ENCODE measurements at places on chromosomes 16 and 17.

DNA sequence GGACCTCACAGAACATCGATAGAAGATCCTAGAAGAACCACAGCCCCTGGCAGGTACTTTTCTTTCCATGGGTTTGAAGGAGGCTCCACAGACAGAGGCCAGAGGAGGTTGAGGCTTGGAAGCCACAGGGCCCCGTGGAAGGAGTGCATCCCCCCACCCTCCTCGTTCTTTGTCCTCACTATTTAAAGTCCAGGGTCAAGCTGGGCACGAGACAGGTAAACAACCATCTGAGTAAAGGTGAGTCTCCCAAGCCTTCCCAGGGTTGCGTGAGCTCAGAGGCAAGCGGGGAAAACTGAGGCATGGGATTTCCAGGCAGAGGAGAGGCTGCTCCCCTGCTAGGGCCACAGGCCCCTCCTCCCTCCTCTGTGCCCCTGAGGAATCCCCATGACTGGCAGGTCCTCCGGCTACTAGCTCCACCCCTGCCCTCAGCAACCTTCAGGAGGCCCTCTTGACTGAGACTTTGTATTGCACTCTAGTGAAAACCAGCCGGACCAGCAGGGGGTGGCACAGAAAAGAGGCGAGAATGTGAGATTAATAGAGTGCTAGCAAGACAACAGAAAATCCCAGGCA, 927 bp upstream of the SULT1A2 start:
- no peak for DNase-seq

DNA sequence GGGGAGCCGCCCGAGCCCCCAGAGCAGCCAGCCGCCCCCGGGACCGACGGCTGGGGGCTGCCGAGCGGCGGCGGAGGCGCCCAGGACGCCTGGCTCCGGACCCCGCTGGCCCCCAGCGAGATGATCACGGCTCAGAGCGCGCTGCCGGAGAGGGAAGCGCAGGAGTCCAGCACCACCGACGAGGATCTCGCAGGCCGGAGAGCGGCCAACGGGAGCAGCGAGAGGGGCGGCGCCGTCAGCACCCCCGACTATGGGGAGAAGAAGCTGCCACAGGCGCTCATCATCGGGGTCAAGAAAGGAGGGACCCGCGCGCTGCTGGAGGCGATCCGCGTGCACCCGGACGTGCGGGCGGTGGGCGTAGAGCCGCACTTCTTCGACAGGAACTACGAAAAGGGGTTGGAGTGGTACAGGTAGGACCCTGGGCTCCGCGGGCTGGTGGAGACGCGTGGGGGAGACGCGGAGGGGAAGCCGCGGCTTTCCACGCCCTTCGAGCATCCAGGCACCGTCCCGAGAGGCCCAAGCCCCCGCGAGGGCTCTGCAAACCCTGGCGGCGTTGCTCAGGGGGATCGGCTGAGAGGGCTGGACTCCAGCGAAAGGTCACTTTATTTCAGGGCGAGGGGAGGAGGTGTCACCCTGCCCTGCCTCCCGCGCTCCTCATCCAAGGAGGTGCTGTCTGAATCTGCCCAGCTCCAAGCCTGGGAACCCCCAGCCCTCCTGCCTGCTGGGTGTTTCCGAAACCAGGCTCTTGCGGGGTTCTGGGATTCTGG, 1.2 kb downstream of the HS3ST4 start:
- no peak for DNase-seq

DNA sequence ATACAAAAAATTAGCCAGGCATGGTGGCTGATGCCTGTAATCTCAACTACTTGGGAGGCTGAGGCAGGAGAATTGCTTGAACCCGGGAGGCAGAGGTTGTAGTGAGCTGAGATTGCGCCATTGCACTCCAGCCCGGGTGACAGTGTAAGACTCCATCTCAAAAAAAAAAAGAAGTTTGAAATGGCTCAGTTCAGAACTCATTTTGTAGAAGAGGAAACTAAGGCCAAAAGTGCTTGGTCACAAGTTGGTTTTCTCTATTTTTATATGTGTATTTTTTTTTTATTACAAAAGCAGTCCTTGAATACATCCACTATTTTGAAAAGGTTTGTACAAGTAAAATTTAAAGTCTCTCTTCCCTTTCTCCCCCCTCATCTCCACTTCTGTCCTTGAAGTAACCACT, 5.5 kb downstream of the TAC4 start:
- no peak for DNase-seq

GRCh38 chr17:78645421-78646295, 68.5 kb upstream of the DNAH17 start:
- DNase-seq, result peak; percentile 20

- DNase-seq, result no peak
Measured at GRCh38 chr16:29760567-29761279, 14.9 kb upstream of the C16orf54 start.

- DNase-seq, result no peak
Measured at GRCh38 chr17:81890447-81891302, 711 bp downstream of the ALYREF start.

- DNase-seq, result no peak
Measured at GRCh38 chr16:47045459-47045858, 72.0 kb upstream of the DNAJA2 start.

DNA sequence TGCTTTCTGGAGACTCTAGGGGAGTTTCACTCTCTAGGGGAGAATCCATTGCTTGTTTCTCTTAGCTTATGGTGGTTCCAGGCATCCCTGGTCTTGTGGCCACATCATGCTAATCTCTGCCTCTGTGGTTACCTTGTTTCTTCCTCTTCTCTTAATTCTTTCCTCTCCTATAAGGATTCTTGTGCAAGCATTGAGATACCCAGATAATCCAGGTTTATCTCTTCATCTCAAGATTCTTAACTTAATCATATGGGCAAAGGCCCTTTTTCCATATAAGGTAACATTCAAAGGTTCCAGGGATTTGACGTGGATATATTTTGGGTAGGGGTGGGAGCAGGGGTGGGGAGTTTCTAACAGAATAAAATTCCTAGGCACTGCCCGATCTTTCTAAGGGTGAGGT, 32.6 kb downstream of the FAM20A start:
- no peak for DNase-seq

- DNase-seq, result peak; percentile 60
Measured at GRCh38 chr17:28575126-28575795, 1.4 kb downstream of the ALDOC start.

DNA sequence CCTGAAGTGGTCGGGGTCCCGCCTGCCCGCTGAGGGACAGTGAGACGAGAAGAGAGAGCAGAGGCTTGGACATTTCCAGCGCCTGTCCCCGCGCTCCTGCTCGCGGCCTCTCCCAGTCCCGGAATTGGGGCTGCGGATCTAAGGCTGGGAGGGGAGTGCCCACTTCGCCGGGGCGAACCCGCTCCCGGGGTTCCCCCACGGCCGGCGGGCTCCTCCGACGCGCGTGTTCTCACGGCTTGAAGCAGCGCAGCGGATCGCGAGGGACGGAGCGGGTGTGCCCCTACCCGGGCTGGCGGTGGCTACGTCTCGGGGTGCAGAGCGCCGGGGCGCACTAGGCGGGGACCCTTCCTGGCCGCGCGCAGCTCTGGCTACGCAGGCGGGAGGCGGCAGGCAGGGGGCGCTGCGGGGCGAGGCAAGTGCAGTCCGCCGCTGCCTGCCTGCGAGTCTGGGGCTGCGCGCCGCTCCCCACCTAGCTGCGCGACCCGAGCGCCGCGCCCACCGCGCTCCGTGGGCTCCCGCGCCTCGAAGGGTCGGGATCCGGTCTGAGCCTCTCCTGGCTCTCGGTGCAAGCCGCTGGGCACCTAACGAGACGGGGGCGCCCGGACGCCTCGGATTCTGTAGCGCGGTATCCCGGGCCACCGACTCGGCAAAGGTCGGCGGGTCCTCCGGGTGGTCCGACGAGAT, 1.2 kb downstream of the NGFR start:
- DNase-seq, result peak; percentile 57

GRCh38 chr16:64398793-64399192, 723.1 kb downstream of the CDH11 start:
- no peak for DNase-seq

GRCh38 chr17:82590881-82591539, 57.2 kb downstream of the WDR45B start:
- DNase-seq, result no peak

DNA sequence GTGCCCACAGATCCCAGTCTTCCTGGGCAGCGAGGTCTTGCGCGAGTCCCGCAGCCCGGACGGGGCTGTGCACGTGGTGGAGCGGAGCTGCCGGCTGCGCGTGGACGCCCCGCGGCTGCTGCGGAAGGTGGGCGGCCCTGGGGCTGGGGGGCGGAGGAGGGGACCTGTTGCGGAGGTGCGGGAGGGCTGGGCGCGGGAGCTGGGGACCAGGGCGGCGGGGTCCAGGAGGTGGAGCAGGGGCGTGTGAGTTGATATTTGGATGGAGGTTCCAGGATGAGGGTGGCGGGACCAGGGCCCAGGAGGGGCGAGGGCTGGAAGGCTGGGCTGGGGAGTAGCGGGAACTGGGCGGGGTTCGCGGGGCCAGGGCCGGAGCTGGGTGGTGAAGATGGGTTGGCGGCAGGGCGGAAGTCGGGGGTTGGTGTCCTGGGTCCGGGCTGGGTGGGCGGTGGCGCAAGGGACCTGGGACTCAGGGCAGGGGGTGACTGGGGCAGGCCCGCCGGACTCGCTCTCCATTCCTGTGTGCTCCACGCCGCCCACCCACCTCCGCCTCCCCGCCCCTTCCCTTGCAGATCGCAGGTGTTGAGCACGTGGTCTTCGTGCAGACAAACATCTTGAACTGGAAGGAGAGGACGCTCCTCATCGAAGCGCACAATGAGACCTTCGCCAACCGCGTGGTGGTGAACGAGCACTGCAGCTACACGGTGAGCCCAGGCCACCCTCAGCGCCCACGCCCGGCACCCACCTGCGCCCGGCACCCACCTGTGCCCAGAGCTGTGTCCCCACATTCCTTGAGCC, 29.6 kb downstream of the SEC14L5 start:
- DNase-seq, result no peak

DNA sequence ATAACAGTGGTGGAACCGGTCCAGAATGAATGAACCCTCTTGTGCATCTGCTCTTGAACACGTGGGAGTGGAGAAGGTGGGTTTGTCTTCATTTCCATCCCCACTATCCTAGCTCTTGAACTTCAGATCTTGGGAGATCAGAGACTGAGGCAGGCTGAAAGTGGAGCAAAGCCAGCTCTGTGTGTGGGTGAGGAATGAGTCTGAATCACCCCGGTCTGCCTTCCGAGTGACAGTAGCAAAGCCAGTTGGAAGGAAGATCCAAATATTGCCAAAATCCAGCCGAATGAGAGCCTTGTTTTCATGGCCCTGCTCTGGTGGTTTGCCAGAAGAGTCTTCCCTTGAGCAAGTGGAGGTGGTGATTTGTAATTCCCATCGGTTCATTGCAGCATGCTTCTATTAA, 29.0 kb upstream of the ASIC2 start:
- DNase-seq, result no peak

DNA sequence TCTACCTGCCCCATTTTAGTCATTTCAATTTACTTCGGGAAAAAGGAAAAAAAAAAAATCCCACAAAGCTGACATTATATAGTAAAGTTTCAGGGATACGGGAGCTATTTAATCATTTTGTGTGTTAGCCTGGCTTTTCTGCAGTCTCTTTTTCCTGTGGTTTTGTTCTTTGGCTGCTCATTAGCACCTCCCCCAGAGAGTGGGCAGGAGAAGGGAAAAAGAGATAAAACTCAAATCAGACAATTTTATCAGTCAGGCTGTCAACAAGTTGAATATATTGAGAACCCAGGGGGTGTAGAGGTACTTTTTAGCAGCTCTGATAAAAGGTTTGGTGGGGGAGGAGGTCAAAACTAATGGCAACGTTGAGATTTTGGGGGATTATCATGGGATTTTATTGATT, 559.0 kb upstream of the PSMD7 start:
- no peak for DNase-seq

GRCh38 chr16:89482817-89483205, 7.5 kb downstream of the ANKRD11 start:
- no peak for DNase-seq

DNA sequence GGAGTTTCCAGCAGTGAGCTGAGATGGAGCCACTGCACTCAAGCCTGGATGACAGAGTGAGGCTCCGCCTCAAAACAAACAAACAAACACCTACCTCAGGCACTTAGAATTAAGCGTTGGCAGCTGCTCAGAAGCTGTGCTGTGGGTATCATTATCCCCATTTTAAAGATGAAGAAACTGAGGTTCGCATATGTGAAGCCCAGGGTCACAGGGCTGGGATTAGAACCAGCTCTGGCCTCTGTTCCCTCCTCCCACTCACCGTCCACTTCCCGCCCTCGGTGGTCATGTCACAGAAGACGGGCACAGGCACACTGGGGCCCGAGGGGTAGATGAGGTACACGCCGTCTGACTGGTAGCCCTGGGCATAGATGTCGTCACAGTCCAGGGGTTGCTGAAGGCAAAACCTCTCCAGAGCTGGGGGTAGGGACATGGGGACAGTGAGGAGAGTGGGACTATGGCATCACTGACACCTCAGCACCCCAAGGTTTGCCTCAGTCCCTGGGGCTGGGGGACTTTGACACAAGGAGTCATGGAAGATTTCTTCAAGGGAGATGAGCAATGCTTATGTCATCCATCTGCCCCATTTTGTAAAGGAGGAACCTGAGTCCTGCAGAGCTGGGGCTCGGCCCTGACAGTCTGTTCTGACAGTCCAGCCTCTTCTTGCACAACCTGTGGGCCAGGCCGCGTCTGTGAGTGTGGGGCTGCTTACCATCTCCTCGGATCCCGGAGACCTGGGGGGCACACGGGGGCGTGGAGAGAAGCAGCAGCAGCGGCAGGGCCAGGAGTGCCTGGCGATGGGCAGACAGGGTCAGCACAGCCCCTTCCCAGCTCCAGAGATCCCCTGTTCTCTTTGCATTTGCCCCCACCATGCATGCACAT, 700 bp downstream of the MFAP4 start:
- DNase-seq, result no peak

- no peak for DNase-seq
Measured at GRCh38 chr17:61475726-61476125, 23.5 kb downstream of the TBX4 start.

DNA sequence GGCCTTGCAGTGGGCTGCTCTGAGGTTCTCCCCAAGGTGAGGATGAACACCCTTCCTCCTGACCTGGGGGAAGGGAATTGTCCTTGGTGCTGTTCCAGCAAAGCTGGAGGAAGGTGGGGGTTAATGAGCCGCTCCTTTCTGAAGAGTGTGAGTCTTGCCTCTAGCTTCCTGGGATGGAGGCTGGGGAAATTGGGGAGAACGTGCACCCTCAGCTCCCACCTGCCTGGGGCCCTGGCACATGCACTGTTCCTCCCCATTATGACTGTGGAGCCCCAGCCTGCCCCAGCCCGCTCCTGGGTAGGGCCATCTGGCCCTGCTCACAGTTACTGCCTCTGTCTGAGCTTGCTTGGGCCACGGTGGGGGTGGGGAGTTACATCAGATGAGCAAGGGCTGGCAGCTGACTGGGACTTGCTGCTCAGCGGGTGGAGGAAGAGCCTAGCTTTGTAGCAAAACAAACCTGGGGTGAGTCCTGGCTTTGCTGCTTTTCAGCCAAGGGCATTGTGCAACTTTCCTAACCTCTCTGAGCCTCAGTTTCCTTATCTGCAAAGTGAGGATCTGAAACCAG, 11.1 kb downstream of the TNS4 start:
- peak; percentile 6 for DNase-seq

Data from hypothalamus (tissue), 51 donors.